ENCODE measurements at places on chromosomes 1 and 21.

DNA sequence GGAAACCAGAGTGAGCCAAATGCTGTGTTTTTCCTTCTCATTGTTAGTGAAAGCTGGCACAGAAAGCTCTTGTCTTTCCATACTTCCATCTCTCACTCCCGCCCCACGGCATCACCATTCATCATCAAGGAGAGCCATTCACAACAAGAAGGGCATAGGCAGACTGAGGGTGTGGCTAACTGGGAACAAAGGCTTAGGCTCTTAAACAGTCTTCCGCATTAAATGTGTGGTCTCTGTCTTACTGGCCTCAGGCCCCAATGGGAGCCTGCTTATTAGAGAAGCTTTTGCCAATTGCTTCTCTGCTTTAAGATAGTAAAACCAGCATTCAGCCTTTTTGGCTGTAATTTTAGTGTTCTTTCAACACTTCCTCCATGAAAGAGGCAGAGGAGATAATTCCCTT lies 51.4 kb downstream of the TNFSF18 start:
- no peak for DNase-seq

DNA sequence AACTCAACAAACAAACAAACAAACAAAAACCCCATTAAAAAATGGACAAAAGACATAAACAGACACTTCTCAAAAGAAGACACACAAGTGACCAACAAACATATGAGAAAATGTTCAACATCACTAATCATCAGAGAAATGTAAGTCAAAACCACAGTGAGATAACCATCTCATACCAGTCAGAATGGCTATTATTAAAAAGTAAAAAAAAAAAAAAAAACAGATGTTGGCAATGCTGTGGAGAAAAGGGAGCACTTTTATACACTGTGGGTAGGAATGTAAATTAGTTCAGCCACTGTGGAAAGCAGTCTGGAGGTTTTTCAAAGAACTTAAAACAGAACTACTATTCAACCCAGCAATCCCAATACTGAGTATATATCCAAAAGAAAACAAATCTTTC lies 94.7 kb downstream of the PLPP3 start:
- no peak for DNase-seq

GRCh38 chr1:224498574-224499170 lies 64.1 kb upstream of the WDR26 start:
- DNase-seq = no peak

DNA sequence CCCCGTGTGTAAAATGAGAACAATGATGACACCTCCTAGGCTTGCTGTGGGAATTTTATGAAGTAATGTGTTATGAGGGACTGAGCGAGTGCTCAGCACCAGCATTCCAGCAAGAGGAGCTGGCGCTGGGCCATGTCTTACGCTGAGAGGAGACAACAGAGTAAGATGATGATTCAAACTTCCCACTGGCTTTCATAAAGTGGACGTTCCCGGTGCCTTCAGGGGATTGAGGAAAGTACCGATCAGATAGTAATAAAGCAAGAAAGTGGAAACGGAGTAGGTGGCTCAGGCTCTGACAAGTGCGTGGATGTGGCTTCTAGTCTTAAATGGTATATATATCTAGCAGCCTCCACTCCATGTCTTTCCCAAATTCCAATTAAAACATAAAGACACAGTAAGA lies 23.8 kb downstream of the EPHA10 start:
- no peak for DNase-seq

DNA sequence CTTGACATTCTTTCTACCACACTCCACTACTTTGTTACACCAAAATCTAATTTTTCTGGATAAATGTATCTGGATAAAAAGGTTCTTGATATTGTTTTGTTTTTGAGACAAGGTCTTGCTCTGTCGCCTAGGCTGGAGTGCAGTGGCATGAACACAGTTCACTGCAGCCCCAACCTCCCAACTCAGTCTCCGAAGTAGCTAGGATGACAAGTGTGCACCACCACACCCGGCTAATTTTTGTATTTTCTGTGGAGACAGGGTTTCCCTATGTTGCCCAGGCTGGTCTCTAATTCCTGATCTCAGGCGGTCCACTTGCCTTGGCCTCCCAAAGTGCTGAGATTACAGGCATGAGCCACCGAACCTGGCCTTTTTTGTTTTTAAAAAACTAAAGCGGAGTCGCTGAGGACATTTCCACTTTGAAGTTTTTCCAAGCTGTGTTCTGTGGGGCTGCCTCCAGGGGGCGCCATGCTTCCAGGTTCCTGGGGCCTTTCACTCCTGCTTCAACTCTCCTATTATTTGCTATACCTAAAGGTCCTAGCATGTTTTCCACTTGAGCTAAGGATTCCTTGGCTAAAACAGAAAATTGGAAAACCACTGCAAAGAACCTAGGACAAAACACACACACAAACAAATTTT lies 14.1 kb upstream of the NCMAP start:
- no peak for DNase-seq

GRCh38 chr21:41861987-41862386 lies 17.2 kb downstream of the PRDM15 start:
- DNase-seq = no peak

DNA sequence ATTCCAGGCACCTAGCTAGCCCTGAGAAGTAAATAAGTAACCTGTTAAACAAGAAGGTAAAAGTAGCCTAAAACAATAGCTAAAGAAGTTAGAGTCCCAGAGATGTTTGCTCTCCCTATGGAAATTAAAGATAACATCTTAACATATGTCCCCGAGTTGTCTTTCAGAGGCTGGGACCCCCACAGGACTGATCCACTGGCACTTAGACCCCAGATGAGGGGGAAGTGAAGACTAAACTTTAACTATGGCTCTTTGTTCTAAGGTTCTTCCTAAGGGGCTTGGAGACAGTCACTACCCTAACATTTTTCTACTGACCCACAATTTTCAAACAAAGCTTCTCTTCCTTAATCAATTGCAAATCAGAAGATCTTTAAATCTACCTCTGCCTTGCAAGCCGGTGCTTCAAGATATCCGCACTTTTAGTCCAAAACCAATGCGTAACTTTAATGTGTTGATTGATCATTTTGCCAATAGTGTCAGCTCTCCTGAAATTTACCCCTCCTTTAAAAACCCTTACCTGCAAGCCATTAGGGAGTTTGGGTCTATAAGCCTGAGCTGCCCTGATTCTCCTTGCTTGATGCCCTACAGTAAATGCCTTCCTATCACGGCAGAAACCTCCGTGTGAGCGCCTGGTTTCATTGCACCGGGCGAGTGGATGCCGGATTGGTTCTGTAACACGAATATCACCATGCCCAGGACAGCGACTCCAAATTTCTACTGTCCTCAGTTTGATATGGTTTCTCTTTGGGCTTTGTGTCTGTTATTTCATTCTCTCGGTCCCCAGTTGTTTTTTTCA lies 404.4 kb downstream of the SIPA1L2 start:
- no peak for DNase-seq

GRCh38 chr1:183209533-183210158 lies 23.6 kb downstream of the LAMC2 start:
- no peak for DNase-seq

DNA sequence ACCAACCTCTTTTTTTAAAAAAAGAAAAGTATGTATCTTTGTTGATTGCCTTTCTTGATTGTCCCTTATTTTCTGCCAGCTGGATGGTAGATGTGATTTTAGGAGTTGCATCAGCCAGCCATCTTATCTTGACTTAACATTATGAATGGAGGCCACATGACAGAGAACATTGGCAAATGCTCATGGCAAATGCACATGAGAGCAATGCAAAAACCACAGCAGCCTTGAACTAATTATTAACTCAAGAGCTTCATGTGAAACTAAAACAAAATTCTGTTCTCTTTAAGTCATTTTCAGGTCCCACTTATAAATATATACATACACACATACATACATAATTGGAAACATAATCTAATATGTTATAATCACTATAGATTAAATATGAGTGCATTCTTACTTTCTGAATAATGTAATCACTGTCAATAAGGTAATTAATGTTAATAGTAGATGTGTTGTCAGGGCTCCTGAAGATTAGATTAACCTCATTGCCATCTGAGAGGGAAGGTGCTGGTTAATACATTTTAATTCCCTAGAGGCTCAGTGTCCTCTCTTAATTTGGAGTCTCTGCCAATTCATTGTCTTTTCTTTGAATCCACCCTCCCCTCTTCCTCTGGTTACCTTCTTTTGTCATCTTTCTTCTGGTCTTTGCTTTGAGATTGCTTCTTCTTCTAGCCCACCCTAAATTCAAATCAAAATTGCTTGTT lies 962.2 kb downstream of the ADGRL2 start:
- DNase-seq = no peak

DNA sequence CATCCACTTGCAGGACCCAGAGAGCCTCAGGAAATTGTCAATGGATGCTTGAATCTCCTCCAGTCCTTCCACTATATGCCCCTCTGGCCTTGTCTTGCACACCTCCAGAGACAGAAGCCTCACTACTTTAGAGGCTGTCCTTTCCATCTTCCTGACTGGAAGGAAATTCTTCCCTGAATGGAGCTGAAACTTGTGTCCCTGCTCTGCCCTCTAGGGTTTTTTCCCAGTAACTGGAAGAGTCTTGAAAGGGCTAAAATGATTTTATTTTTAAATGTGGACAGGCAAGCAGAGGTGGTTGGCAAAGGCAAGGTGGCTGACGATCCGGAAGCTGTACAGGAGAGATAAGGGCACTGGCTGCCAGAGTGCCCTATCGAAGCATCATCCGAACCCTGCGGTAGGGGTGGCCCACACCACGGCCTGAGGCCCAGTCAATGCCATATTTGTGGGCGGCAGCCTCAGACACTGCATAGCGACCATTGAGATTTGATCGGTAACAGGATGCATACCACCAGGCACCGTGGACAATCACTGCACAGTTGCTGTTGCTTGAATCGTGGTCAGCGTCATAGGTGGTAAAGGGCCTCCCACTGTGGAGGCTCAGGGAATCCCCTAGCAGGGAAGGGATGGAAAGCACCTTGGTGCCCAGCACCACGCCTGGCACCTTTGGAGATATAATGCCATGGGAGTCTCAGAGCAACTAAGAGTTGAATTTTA lies 2.3 kb upstream of the MAP3K6 start:
- no peak for DNase-seq

DNA sequence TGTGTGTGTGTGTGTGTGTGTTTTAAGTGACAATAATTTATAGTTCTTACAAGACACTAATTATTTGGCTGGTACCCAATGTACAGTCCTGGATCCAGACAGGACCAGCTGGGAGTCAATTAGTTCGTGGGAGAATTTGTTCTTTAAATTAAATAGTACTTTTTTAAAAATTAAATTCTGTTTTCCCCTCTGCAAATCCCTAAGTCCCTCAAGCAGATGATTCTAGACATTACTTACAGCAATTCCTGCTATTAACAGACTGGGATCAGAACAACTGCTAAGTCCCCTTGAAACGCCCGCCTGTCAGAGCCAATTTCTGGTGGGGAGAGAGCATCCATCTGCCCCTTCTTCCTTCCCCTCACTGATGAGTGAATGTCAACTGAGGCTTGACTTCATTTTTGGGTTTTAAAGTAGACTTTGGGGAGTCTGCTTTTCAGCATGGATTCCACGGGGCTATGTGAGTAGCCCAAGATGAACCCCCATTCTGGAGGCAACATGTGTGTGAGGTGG lies 83.9 kb downstream of the SMYD2 start:
- no peak for DNase-seq

GRCh38 chr1:201562659-201563405 lies 23.9 kb downstream of the NAV1 start:
- no peak for DNase-seq

Measured in nucleus accumbens (tissue), 56 donors.